A172 (cell line): ENCODE measurements at places on chromosomes 3 and 15. TPM values are rescaled to one million over a fixed set of nuclear protein-coding genes. Genes with fewer than 3 reads are reported as not detected.

DNA sequence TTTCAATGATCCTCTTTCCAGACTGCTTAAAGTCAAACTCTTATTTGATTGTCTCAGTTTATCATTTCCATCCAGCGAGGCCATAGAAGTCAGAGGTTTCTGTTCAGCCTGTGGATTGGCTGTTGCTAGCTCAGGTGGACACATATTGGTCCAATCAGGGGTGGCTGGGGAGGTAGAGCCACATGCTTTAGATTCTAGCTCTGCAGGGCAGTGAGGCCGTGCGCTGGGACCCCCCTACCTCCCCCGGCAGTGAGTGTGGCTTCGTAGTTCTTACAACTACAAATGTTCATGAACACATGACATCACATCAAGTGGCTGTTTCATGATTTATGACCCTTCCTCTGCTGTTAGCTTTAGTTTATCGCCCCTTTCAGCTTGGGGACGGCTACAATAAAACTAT is 18.0 kb downstream of the APOD start:
- no peak for DNase-seq

DNA sequence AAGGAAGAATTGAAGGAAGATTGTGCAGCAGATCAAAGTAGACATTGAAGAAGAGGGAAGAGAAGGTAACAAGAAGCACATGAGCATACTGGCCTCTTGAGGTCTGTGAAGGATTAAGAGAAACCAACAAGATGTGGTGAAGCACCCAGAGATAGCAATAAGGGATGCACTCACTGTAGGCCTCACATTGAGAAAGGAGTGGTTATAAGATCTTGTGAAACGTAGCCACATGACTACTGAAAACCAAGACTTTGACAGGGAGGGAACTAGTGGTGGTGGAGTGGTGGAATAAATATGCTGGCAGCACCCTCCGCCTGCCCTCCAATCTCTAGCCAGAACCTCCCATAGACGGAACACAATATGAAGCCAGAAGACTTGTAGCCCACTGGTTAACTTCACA is 651.2 kb downstream of the DIPK2A start:
- DNase-seq = no peak

HESX1 gene
- 1.1 TPM in 1 of 2 replicates, not detected in the other for total RNA-seq

GRCh38 chr3:42572278-42572677 is 9.5 kb downstream of the SEC22C start:
- DNase-seq = peak; percentile 30

DNA sequence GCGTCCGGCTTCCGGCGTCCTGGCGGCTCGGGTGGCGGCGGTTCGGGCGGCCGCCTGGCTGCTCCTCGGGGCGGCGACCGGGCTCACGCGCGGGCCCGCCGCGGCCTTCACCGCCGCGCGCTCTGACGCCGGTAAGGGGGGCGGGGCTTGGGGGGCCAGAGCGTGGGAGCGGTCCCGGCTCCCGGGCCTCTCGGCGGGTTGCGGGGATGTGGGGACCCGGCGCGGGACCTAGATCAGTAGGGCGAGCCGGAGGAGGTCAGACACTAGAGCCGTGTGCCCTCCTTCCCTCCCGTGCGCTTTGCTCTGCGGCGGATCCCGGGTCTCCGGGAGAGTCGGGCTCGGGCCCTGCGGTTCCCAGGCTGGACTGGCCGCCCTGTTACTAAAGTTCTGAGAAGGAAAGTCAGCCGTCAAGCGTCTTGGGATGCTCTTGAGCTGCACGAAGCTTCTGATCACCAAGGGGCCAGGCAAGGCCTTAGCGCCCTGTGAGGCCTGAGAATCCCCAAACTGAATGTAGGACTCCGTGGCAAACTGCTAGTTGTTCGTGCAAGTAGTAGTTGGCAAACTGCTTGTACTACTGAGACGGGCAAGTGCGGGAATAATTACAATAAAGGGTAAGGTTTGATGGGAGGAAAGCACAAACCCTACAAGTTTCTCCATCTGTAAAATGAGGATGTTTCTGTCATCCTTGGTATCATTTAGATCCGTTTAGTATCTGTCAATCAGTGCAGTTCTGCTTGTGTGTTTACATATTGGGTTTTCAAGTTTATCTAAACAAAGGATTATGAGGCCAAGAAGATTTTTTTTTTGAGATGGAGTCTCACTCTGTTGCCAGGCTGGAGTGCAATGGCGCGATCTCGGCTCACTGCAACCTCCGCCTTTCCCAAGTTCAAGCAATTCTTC is 587 bp downstream of the PIGX start:
- peak; percentile 48 for DNase-seq

DNA sequence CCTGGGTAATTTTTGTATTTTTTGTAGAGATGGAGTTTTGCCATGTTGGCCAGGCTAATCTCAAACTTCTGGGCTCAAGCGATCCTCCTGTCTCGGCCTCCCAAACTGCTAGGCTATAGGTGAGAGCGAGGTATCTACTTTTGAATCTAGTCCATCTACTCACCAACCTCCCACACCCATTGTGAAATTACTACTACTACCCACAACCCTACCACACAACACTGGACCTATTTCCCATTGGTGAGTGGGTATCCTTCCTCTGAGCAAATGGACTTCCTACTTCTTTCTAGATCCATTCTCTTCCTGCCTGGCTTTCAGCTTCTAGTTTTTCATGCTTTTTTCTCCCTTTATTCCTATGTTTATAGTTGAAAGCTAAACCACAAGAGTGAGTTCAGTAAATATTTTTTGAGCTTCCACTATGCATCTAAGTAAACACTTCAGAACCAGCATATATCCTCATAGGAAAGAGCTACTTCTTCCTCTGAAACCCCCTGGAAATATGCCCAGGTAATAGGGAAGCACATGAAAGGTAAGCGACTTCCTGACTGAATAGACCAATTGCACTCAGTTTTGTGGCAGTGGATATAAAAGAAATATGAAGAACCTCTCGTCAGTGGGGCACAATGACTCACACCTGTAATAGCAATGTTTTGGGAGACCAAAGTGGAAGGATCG is 39.1 kb downstream of the MYO1E start:
- DNase-seq = no peak

STAB1 gene
- 0.12 TPM in 1 of 2 replicates, not detected in the other for total RNA-seq

C15orf62 gene
- 0.09 and 0.31 TPM in 2 replicates for total RNA-seq

DNA sequence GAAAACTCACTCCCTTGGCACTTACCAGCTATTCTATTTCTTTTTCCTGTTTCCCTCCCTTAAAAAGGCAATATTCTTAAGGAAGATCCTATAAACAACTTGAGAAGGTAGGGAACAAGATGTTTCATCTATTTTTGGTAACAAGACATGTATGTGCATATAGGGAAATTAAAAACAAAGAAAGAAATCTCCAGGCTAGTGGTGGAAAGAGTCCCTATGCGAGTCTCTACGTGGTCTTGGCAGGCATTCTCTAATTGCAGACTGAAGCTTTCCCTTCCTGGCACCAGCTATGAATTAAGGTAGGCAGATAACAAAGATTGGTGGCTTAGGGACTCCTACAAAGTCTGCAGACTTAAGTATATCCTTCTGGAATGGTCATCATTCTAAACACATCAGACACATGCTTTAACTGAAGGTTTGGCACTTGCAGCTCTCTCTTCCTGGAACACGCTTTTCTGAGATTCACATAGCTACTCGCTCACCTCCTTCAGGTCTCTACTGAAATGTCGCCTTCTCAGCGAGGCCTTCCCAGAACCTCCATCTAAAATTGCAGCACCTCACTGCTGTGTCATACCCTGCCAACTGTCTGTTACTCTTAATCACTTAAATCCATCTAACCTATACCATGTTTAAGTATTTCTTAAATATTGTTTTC is 336.0 kb downstream of the VGLL3 start:
- DNase-seq = no peak

GRCh38 chr3:172396400-172396799 is 51.9 kb downstream of the GHSR start:
- DNase-seq = no peak

DNA sequence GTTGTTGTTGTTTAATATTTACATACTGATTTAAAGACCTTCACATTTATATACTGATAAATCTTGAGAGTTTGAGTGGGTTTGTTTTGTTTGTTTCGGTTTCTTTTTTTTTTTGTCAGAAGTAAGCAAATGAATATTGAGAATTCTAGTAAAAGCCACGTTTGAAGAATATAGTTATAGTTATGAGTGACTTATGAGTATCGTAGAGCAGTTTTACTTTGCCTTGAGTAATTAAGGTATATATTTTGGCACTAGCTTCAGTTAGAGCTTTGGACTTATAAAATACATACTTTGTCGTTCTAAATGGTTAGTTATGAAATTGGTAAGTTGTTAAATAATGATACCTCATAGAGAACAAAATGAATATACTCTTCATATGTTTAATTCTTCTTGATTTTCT is 27.8 kb downstream of the ATP1B3 start:
- DNase-seq = no peak

DNA sequence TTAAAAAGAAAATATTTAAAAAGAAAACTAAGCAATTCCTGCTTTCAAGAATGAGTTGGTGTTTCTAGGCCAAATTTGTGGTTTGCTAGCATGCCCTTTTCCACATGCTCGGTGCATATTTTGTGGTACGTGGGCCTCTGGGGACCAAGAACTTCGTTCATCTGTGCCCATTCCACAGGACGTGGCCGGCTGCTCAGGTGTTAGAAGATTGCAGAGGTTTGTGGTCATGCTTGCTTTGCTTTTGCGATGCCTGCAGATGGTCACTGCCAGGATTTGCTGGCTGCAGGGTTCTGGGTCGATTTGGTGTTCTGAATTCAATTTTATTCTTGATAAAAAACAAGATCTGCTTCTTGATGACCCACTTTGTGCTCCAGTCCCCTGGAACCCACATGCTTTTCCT is 7.5 kb downstream of the PSTPIP1 start:
- no peak for DNase-seq

RTP1 gene
- not detected in 2 replicates for total RNA-seq

GRCh38 chr3:9416139-9416780 is 18.8 kb downstream of the SETD5 start:
- no peak for DNase-seq

DNA sequence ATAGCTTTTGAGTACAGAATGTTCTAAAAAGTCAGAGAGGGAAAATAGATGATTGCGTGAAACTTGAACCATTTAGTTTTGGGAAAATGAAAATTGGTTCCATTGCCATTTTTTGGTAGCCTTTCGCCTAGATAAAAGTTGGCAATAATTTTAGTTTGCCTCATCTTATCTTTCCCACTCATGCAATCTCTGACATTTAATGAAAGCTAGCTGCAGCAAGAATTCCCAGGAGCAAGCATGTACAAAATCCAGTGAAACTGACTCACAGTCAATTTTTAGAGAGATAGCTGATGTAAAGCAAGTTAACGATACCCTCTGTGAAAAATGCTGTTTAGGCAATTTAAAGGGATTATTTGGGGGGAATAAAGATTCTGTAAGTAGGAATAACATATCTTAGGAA is 797.4 kb downstream of the GRM7 start:
- DNase-seq = no peak

DNA sequence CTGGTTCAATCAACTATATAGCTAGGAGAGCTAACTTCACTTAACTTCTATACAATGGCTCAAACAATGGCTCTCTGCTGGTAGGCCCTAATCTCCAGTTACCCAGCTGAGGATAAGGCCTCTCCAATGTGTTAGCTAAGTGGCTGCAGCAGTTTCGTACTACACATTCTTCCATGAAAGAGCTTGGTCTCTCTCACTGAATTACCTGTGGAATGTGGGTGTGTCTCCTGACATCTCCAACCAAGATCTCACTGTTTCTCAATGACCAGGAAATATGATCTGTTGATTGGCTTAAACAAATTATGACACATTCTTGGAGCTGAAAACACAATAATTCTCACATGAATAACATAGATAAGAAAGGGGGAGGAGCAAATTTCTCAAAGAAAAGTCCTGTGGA is 169.8 kb upstream of the ROBO1 start:
- no peak for DNase-seq

DNA sequence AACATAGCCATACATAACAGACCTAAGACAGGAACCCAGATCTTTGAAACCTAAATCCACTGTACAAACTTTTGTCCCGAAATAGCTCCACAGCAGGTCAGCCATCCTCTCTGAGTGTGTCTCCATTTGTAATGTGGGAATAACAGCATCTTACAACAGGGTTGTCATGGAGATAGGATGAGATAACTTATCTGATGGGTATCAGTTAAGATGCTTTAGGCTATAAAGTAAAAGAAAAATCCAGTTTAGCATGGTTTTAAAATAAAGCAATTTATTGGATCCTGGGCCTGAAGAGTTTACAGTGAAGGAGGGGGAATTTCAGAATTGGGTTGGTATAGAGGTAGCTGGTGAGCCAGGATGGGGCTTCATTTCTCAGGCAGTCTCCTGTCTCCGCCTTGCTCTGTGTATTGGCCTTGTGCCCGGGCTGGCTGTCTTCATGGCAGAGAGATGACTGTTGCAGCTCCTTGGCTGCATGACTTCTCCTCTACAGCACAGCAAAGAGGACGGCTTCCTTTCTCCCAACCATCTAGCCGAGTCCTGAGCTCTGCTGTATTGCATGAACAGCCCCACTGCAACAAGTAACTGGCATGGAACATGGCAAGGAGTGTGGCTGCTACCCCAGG is 131.9 kb upstream of the PROK2 start:
- DNase-seq = no peak

DNA sequence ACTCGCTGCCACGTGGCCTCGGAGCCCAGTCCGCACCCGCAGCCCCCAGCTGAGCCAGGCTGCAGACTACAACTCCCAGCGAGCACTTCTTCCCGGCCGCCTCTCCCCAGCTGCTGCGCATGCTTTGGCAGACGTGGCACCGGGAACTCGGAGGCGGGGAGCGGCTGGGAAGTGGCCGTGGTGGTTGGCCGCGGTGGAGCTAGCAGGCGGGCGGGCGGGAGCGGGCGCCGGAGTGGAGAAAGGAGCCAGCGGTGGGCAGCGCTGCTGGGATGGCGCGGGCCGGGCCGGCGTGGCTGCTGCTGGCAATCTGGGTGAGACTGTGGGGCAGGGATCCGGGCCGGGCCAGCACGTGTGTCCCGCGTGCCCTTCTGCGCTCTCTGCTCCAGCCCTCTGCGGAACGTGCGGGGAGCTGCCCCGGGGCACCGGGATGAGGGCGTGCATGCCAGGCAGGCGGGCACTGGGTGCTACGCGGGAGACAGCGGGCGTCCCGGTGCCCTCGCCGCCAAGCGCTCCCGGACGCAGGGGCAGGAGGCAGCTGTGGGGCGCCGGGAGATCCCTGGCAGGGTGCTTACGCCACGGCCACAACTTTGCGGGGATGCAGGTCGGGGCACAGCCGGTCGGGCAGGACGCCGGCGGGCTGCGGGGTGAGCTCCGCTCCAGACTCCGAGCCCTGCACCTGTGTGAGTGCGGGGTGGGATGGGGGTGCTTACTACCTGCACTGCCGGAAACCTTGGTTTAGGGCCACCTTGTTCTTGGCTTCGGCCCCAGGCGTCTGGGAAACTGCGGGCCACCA is at the start of gene PDIA5:
Gene PDIA5, plus strand, starts transcription at position 130 of the 793 bp plus-strand sequence. Its CDS starts 140 bp downstream, at position 270.
- peak; percentile 74 for DNase-seq

GRCh38 chr15:80760960-80761359 is 18.2 kb upstream of the CEMIP start:
- DNase-seq = no peak

DNA sequence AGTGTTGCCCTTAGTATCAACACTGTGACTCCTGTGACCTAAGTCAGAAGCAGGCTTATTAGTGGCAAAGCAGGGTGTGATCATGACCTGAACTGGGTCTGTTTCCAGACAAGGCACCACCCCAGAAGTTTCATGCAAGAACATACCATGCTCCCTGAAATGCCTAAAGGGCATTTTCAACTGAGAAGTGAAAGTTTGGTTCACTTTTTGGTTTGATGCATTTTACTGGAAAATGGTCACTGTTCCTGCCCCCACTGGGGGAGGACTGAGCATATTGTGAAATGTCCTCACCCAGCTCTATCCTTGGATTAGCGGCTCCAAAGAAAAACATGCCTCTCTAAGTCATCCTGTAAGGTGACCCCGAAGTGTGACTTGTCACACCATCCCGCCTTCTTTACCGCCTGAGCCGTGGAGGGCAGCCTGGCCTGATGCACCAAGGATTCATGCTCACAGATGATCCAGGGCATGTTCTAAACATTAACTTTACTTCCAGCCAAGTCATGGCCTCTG is 3.1 kb upstream of the FAM240A start:
- no peak for DNase-seq
